ENCODE measurements at places on chromosomes 16 and 17.

DNA sequence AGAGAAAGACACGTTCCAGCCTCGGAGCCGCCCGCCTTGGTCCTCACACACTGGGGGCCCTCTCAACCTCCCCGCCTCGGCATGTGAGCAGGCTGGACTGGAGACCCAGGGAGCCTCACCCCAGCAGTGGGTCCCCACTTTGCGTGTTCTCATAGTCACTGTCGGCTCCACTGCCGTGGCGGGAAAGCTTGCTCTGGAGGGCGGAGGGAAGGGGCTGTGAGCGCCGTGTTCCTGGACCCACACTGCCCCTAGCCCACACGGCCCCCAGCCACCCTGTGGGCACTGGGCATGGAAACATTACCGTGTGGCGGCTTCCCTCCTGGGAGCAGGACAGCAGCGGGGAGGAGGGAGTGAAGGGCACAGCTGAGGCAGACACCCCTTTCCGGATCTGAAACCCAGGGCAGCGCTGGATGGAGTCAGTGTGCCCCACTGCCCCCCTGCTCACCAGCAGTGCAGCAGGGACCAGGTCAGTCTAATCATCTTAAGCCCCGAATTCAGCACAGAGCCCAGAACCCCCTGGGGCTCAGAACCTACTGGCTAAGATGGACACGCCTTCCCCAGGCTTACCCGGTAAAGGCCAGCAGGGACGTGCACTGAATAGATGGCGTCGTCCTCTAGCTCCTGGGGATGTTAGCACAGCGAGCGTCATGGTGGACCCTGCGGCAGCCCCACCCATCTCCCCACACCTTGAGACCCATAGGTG lies 7.2 kb downstream of the TP53I13 start:
- no peak for DNase-seq

DNA sequence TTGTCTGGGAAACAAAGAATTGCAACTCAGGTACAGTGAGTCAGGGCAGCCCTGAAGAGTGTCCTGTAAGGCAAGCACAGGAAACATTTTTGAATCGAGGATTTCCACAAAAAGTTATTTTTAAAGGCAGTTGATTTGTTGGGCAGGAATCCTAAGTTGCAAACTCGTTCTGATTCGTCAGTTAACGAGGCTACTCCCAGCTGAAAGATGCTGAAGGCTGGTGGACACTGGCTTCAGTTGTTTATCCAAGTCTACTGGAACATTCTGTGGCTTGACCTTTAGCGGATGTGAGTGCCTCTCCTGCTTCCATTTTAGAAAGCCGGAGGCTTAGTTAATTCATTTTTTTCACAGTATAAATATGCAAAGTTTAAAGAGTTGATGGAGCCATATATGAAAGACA lies 84.2 kb downstream of the KCNJ12 start:
- no peak for DNase-seq

DNA sequence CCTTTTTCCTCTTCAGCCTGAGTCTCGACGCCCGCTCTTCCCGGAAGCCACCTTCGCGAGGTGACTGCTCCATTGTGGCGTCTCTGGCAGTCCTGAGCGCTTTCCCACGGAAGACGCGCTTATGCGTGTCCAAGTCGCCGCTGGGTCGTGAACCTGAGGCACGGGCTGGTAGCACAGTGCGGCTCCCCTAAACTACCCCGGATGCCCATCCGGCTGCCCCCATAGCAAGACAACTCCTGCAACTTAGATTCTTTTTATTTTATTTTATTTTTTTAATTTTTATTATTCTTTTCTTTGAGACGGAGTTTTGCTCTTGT lies 2.1 kb upstream of the ESRP2 start:
- DNase-seq = no peak

DNA sequence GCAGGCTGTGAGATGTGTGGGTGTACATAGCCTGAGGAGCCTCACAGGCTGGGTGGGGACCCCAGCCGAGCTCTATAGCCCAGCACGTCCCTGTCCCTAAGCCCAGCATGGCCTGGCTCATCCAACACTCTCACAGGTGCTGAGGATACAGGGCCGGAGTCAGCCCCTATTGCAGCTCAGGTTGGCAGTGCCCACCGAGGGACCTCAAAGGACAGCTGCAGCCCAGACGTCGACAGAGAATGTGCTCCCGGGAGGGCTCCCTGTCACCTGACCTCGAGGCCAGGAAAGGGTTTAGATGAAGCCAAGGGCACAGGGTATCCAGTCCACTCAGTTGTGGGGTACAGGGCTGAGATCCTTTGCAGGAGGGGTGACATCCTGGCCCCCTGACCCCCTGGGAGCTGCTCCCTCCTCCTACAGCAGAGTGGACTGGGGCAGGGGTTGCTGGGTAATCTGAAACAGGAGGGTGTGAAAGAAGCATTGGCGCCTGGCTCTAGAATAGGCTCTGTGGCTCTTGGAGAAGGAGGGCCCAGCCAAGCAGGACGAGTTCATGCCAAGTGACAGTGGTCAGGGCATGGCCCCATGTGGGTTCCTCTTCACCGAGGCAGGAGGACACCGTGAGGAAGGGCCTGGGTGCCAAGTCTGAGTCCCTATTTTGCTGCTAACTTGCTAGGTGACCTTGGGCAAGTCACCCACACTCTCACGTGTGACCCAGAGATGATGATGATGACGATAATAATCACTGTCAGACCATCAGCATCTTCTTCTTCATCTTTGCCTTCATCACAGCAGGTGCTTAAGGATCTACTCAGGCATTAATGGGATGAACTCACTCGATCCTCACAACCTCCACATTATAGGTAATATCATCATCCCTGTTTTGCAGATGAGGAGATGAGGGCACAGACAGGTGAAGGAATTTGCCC lies 68.0 kb downstream of the RMI2 start:
- no peak for DNase-seq

- no peak for DNase-seq
Observed at GRCh38 chr16:29845656-29846055, 17.4 kb downstream of the CDIPT start.

- DNase-seq = peak; percentile 45
Observed at GRCh38 chr17:15263206-15263579, 1.9 kb downstream of the PMP22 start.

DNA sequence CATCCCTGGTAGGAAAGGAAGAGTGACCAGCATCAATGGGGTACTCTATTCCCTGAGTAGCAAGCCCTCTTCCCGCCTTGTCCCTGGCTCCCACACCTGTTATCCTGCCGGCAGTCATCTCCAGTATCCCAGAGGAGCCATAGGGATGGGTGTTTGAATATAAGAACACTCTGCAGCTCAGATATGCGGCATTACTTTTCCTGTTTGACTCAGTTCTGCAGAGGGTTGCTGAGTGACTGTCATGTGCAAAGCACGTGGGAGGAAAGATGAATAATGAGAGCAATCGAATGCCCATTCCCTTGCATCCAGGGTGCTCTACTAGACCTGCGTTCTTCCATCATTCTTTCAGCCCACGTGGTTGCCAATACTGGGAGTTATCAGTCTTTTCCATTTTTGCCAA lies 115.1 kb downstream of the PRKCB start:
- no peak for DNase-seq

Data from ACHN (cell line).